Type B pancreatic cell (in vitro differentiated cells): ENCODE measurements at places on chromosomes 13 and 19.

- DNase-seq, result no peak
Observed at GRCh38 chr13:95267662-95268342, 33.4 kb downstream of the ABCC4 start.

DNA sequence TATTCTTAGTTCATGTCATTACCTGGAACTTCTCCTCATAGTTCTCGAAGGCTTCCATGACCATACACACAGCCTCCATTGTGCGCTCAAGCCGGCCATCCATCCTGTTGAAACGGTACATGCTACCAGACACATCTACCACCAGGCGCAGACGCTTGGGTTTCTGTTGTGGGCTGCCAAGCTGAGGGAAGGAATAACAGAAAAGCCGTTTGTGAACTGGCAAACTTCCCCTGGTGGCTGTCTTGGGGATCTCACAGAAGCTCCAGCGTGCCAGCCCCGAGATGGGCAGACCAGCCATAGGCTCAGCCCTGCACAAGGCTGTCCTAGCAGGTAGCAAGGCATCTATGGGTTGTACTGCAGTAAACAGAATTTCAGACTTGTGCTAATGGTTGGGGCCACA is 130.1 kb downstream of the RGCC start:
- no peak for DNase-seq

DNA sequence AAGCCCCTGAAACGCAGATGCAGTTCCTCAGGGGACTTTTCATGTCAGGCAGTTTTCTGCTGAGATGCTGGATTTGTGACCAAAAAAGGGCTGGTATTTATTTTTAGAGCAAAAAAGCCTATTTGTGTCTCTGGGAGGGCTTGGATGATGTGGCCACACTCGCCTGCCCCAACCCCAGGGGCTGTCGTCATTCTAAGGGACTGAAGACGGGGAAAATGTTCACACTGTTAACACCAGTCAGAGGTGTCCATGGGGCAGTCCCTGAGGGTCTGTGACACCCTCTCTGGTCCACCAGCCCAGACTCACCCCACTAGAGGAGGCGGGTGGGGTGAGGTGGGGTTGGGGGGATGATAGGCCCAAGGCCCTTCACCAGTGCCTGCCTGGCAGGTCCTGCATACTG is 15.9 kb upstream of the EPHX3 start:
- DNase-seq, result no peak

- DNase-seq, result no peak
Observed at GRCh38 chr13:51769455-51770127, 34.4 kb downstream of the DHRS12 start.

GRCh38 chr19:32324631-32325285 is 20.7 kb upstream of the ZNF507 start:
- no peak for DNase-seq

- no peak for DNase-seq
Observed at GRCh38 chr13:99256709-99257108, 1.5 kb downstream of the GPR18 start.

GRCh38 chr13:112118451-112119064 is 51.6 kb downstream of the SOX1 start:
- no peak for DNase-seq

DNA sequence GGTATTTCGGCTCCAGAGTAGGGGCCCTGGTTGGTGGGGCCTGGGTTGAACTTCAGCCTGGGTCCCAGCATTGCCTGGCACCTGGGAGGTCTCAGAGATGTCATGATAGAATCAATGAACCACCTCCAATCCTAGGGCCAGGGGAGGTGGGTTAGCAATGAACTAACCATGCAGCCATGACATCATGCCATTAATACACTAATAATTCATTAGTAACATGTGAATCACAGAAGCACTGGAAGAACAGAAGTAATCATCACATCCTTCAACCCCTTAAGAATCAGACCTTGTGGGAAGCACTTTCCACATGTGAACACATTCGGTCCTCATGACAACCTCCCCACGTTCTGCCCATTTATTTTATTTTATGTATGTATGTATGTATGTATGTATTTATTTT is 6.9 kb downstream of the NOSIP start:
- DNase-seq, result no peak

- no peak for DNase-seq
Observed at GRCh38 chr19:43462785-43463380, 2.5 kb downstream of the LYPD3 start.

GRCh38 chr19:55178781-55179599 is 1.1 kb downstream of the SYT5 start:
- DNase-seq, result peak; percentile 83

- no peak for DNase-seq
Observed at GRCh38 chr19:36009220-36009619, 607 bp upstream of the SYNE4 start.

GRCh38 chr19:29525901-29526729 is at the start of gene VSTM2B:
VSTM2B (plus strand) TSS chr19:29525994; CDS start chr19:29526584, 590 bp downstream.
- DNase-seq, result no peak

GRCh38 chr19:3378352-3379150 is 12.2 kb downstream of the NFIC start:
- DNase-seq, result no peak

DNA sequence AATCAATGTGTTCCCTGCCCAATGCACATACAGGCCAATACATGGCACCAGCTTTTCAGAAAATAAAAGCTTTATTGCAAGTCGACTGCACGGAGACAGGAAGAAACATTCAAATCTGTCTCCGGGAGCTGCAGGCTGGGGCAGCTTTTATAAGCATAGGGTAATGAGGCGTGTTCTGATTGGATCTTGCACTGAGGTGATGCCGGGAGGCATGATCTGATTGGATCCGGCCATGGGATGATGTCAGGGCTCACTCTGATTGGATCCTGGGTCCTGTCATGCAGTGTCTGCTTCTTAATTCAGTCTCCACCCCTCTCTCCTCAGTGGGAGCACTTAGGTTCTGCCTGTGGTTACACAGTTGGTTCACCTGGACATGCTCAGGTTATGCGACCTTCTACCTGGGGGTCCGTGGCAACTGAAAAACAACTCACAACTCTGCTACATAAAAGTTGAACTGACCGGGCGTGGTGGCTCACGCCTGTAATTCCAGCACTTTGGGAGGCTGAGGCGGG is 11.8 kb upstream of the FBN3 start:
- DNase-seq, result no peak

- no peak for DNase-seq
Observed at GRCh38 chr13:21909331-21909730, 238.5 kb downstream of the FGF9 start.

GRCh38 chr19:6060600-6061375 is 49.5 kb downstream of the RFX2 start:
- peak; percentile 66 for DNase-seq

DNA sequence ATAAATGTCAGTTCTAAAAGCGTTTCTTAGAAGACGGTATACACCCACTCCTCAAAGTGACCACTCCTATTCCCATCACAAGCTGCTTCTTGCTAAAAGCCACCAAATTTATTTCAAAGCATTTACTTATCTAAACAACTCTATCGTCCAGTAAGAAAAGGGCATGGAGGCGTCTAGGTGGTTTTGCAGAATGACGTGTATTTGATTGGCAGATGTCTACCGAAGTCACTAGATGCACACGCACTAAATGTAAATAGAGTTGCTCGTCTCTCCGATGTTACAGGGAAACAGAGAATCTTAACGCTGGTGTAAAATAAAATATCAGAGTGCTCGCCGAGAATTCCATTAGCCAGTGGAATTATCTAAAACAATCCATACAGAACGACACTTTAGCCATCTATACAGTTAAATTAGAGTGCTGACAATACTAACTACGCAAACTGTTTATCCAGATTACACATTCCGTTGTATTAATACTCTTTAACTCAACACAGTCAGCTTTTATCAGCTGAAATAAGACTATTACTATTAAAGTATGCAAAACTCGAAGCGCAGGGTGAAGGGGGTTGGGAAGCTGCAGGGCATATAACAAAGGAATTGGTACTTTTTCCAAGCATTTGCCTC is 1.9 kb downstream of the KLF12 start:
- DNase-seq, result no peak

- no peak for DNase-seq
Observed at GRCh38 chr13:42660333-42660965, 86.5 kb downstream of the TNFSF11 start.

DNA sequence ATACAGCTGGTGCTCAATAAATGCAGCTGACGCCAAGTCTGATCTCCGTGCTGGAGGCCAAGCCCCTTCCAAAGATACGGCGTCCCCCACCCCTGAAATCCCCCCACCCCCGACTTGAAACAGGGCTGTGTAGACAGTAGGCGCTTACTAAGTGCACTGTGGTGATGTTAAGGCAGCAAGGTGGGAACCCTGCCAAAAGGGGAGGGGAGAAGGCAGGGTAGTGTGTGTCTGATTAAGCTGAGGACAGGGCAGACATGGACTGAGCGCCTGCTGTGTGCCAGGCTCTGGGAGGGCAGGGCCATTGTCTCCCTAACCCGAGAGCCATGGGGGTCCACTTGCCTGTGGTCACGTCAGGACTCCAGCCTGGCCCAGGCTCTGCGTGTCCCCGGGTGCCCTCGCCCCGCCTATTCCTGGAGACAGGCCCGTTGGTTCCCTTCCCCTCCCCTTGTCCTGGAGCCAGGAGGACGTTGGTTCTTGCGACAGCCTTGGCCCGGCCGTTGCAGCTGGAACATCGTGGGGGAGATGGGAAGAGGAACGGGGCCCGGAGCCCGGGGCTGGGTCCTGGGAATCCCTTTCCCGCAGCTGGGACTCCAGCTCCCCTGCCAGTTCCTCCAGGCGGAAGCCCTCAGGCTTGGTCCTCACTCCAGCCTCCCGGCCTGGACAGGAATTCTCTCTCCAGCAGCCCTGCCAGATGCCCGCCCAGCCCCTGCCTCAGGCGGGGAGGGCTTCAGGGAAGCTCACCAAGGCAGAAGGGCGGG is 1.7 kb upstream of the ELANE start:
- DNase-seq, result peak; percentile 70

DNA sequence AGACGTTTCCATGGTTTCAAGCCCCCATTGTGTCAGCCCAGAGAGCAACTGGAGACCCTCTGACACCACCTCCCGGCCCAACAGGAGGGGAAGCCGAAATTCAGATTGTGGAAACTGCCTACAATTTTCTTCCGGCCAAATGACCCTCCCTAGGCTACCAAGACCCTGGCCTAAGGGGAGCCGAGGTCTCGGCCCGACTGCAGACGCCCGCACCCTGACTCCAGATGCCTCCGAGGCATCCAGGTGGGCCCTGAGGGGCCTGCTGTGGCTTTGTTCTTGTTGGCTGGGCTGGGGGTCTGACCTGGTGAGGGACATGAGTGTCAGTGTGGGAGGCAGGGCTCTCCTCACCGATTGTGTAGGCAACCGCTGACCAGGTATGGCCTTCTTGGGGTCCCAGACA is 9.6 kb downstream of the MEX3D start:
- no peak for DNase-seq

DNA sequence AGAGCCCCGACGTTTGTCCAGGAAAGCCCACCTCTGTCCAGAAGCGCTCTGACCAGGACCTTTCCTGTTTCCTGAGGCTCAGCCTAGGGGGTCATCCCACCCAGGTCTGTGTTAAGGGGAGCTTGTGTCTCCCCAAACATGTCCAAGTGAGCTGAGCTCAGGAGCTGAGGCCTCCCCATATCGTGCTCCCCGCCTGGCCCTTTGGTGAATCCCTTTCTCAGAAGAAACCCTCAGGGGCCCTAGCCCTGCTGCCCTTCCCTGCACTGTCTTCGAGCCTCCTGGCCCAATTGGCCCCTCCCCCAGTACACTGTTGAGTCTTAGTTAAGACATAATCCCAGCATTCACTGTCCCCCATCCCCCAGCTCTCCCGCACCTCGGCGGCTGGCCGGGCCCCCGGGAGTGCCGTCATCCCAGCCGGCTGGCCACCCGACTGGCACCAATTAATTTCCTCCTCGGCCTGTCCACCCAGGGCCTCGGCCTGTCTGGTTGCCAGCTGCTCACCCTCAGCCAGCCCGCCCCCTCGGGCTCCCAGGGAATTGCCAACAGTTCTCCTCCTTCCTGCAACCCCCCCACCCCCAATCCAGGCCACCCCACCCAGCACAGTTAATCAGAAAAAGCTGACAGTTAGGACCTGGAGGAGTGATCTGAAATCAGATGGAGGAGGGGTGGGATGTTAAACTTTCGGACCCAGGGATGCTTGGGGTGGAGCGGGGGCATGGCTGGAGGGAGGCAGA is 13.6 kb downstream of the IER2 start:
- peak; percentile 84 for DNase-seq

DNA sequence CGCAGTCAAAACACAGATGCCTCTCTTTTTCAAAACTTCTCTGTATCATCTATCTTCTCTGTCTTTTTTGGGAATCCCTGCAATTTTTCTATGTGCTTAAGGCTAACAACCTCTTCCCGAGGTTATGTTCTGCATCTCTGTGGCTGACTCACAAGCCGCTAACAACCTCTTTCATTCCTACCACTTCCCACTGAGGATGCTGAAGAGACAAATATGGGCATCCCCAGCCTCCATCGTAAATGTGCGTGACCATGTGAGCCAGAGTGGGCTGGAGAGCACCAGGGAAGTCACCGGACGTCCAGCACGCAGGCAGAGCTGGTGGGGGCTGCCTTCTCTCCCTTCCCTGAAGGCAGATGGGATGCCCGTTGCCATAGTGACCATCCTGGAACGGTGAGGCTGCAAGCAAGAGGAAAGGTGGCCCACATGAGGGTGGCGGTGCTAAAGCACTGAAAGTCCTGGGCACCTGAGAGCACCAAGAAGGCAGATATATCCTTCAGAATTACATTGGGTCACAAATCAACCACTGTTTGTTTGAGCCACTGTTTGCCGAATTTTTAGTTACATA is 122.8 kb downstream of the SHISA2 start:
- no peak for DNase-seq

DNA sequence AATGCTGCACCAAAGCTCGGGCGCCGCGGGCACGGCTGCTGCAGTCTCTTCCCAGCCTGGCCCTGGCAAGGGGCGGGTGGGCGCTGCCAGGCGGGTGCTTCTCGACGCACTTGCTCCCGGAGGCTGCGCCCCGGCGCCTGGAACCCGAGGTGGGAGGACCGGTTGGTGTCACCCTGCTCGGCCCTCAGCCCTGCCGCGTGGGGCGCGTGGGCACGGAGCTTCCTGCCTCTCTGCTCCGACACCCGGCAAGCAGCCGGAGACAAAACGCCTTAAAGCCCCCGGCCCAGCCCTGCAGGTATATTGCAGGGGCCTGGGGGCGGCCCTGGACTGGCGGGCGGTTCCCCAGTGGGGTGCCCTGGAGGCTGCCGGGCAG is 34.7 kb downstream of the BTBD2 start:
- DNase-seq, result no peak

- DNase-seq, result no peak
Observed at GRCh38 chr13:27928805-27929753, 9.3 kb downstream of the PDX1 start.
